ENCODE measurements at places on chromosomes 1 and 21.

- no peak for DNase-seq
These were observed 213.8 kb downstream of the PLA2G4A start for GRCh38 chr1:187042538-187042937.

- no peak for DNase-seq
These were observed 1122.9 kb upstream of the B3GALT2 start for GRCh38 chr1:194309269-194309668.

DNA sequence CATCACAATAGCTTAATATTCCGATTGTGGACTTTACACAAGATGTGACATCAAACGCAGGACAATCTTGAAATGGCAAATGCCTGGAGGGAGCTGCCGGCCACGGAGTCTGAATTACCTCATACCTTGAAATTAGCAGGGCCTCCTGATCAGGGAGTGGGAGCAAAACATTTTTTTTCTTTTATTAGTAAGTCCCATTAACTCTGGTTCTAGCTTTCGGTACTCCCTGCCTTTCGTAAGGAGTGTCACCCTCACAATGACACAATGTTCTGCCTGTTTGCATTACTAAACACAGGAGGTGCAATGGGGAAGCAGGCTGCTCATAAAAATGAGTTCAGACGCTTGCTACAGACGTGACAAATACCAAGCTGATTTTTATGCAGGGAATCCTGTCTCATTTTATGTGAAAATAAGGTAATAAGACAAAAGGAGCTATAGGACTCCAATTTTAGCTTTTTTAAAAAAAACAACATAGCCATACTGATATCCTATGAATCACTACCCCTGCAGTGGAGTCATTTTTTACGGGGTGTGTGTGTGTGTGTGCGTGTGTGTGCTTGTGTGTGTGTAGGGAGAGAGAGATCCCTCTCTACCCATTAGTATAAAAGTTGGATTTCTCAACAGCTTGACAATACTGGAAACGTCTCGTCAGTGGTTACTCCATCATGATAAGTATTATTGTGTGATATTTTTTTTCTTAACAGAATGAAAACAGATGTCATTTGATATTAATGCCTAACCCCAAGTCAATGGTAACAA, 205.1 kb upstream of the RUNX1 start:
- no peak for DNase-seq

DNA sequence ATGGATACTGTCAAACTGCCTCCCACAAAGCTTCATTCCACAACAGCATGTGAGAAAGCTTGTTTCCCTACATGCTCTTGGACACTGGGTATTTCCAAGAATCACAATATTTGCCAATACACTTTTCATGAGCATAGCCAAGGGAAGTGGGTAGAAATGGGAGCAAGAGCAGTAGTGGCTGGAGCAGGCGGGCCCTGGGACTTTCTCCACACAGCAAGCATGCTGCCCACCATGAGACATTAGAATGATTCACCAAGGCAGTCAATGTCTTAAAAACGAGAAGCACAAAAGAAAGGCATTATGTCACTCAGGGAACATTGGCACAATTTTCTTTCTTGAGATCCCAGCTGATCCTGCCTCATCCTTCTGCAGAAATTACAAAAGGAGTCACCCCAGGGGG, 371.6 kb upstream of the RUNX1 start:
- no peak for DNase-seq

GRCh38 chr1:69305621-69306020, 262.1 kb upstream of the LRRC7 start:
- no peak for DNase-seq

DNA sequence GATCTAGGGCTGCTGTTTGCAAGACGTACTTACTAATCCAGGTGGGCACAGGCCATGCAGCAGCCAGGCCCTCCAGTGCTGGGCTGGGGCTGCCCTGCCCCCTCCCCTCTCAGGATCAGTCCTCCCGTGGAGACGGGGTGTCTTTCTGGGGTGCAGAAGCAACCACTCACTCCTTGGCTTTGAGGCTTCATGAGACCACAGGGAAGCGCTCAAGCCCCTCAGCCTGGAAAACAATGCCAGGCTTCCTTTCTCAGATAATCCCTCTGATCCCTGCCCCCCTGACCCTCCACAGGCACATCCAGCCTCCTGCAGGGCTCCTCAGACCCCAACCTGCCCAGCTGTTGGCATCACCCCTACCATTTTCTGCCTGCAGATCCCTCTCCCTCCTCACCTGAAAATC, 13.9 kb upstream of the C2CD2 start:
- DNase-seq: no peak

- no peak for DNase-seq
These were observed at the start of gene OBSCN for GRCh38 chr1:228207851-228208821. TSS of gene OBSCN (plus strand) at chr1:228208044. CDS start at chr1:228211784, 3,740 bp downstream.

- no peak for DNase-seq
These were observed 64.7 kb upstream of the FGGY start for GRCh38 chr1:59232216-59232615.

- DNase-seq: no peak
These were observed 82.8 kb upstream of the CD34 start for GRCh38 chr1:207993477-207994445.

DNA sequence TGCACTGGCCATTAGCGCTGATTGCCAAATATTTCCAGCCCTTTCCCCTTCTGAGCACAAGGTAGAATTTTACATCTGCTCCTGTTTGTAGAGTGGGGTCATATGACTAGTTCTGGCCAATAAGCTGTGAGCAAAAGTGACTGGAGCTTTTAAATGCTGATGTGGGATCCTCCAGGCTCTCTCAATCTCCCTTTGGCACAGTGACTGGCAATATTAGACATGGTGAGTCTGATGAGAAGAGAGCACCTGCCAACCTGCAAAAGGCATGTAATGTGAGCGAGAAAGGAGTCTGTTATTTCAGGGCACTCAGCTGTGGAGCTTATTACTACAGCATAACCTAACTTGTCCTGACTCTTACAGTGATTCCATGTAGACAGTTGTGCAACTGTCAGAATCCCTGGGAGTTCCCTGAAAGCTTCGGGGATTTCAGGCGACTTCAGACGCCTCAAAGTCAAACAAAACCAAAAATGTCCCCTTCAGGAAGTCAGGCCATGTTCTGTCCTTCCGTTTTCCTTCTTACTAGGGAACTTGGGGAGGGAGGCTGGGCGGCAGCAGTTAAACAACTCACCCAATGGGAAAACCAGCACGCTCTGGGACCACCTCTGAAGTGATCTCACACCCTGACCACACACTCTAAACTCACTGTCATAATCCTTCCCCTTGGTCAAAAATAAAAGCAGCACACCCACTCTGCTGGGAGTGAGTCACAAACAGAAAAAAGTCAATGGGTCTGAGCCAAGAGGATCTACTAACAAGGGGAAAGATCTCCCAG, 3.6 kb upstream of the RASSF5 start:
- peak; percentile 26 for DNase-seq

- DNase-seq: no peak
These were observed 193.8 kb upstream of the AJAP1 start for GRCh38 chr1:4460651-4461050.

DNA sequence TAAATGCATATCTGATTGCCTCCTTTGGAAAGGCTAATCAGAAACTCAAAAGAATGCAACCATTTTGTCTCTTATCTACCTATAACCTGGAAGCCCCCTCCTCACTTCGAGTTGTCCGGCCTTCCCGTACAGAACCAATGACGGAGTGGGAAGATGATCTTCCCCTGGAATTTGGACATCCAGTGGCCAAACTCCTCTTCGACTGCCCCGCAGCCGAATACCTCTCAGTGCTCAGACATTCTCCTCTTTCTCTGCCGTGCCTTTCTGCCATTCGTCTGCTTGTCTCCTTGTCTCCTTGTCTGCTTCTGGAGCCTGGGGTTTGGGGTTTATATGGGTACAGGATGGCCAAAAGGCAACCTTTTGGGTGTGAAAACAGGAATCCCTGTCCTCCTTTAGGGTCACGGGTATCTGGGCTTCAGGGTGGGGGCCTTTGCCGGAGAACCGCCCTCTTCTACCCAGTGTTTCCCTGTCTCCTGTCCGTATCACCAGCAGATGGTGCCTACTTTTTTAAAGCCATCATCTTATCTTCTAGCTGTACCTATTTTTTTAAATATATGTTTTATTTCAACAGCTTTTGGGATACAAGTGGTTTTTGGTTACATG, 35.9 kb upstream of the RAB4A start:
- DNase-seq: no peak

- DNase-seq: no peak
These were observed at the start of gene SLC35F3 for GRCh38 chr1:233904633-233905415. TSS of gene SLC35F3 (plus strand) at chr1:233904676.

GRCh38 chr21:20618878-20619277, 379.3 kb upstream of the NCAM2 start:
- DNase-seq: no peak

DNA sequence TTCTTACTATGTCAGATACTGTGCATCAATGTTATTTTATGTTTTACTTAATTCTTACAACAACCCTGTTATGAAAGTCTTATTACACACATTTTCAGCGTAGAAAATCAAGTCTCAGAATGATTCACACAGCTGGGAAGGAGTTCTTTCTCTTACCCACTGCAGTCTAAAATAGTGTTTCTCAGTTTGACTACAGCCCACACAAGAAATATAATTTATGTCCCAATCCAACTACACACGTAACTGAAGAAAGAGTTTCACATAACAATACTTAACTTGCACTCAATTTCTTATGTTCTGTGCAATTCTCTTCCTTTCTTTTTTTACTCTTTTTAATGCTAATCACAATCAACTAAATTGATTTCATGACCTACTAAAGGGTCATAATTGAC, 252.8 kb upstream of the ADGRL2 start:
- no peak for DNase-seq

DNA sequence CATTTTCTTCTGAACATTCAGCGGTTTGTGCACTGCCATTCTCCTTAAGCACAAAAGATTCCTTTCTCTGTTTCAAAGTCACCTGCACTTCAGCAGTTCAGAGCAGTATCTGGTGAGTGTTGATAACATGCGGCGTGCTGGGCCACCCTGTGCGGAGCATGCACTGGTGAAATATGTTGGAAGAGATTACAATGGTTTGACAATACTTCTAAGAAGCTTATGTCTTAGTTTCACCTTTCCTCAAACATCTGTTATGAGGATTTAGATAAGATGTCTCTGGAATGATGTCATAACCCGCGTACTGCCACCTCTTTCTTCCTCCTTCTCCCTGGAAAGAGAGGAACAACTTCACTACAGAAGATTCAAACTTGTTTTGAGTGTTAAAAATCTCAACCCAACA, 650.3 kb downstream of the AJAP1 start:
- DNase-seq: no peak

DNA sequence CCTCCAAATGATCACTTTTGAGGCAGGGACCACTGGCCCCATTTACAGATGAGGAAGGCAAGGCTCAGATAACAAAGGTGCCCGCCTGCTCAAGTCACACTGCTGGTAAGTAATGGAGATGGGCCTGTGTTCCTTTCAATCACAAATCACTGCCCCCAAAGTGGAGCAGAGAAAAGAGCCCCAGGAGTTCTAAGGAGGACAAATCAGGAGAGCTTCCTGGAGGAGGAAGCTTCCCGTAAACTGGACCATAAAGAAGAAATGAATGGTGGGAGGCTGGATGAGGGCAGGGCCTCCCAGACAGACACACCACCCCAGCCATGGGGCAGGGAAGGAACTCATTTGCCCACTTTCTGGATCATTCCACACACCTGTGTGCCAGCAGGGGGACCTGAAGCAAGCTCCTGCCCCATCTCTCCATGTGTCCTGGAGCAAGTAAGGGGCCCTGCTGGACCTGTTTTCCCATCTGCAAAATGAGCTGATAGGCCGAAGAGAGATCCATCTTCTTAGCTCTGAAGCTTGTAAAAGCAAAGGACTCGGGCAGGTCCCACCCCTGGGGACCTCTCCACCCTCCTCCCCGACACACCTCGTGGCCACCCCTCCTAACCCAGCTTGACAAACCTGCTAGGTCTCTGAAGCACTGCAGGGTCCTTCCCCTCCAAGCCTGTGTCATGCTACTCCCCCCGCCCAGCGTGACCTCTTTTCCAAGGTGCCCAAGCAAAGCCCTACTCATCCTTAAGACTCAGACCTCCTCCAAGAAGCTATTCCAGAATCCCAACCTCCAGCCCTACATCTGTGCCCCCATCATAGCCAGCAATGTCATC, 5.5 kb downstream of the LAPTM5 start:
- no peak for DNase-seq

GRCh38 chr1:4396551-4396950, 257.9 kb upstream of the AJAP1 start:
- DNase-seq: no peak

DNA sequence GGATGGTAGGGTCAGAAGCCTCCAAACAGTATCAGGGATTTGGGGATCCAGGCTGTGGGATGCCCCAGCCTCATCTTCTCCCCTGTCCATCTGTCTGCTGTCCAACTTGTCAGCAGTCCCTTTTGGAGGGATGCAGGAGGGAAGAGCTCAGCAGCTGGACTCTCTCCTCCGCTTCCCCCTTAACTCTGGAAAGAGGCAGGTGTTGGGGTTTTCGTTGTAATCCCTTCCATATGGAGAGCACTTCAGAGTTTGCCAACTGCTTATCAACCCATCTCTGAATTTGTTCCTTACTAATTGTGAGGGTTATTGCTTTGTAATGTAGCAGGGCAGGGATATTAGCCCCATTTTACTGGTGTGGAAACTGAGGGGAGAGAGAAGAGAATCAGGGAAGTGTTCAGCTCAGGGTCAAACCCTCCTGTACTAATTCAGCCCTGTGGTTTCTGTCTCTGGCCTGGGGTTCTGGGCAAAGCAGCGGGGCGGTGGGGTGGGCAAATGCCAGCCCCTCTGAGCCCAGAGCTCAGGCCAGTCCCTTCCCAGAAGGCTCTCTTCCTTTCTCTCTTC, 3.2 kb downstream of the CITED4 start:
- DNase-seq: no peak

DNA sequence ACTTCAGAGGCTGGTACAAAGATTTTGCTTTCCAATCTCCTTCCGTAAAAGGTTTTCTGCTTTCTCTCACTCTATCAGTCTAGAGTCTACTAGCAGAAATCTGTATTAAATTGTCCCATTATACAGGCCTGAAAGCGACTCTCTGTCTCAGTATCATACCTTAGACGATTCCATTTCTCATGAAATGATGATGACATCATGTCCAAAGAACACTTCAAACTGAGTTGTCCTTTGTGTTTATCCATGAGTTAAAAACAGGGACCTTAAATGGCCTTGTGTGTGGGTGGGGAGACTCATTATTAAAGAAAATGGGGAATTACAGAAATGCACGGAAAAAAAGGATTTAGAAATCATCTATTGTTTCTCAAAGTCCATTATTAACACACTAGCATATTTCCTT, 21.0 kb upstream of the SLC44A3 start:
- DNase-seq: no peak

DNA sequence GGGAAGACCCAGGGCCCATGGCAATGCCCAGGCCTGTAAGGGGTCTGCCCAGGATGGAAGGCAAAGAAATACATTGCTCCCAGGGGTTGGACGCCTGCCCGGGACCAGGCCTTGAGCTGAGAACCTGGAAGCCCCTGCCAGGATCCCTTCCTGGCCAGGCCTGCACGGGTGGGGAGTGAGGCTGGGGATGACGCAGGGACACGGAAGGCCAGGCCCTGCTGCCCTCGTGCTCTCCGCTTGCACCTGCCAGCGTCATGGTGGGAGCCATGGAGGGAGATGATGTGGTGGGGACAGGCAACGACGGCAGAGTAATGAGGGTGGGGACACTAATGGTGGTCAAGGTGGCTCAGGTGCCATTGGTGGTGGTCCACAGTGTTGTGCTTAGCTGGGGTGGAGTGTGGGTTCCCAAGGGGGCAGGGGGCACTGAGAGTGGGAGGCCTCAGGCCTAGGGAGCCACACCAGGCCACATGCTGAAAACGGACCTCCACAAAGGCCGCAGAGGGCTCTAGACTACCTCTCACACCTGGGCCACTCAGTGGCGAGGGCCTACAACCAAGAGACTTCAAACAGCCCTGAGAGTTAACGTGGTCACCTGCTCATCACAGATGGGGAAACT, 4.3 kb downstream of the HES3 start:
- no peak for DNase-seq
